SHP77 treated with DMSO at 0.1 percent for 48 hours (cell line): ENCODE measurements at places on chromosomes 3 and 15.

DNA sequence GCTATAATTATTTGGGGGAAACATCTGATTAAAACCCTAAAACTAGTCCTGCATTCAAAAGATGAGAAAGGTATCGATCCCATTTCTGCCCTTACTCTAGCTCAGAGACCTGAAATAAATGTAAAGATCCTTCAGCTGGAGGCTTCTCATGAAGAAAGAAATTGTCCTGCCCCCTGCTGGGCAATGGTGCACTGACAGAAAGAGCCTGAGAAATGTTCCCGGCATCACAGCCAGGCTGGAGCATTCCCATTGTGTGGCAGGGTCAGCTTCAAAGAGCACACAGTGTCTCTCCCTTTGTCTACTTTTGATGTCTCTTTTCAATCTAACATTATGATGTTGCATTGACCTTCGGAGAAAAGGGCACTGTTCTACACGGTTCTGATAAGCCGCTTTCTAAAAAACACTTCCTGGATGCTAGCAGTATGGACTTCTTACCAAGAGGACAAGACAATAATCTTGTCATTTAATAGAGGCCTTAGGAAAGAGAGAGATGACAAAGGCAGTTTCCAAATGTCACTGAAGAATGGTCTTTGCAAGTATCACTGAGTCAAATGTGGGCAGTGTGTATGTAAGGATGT lies 287.5 kb downstream of the MAGI1 start:
- DNase-seq: no peak

DNA sequence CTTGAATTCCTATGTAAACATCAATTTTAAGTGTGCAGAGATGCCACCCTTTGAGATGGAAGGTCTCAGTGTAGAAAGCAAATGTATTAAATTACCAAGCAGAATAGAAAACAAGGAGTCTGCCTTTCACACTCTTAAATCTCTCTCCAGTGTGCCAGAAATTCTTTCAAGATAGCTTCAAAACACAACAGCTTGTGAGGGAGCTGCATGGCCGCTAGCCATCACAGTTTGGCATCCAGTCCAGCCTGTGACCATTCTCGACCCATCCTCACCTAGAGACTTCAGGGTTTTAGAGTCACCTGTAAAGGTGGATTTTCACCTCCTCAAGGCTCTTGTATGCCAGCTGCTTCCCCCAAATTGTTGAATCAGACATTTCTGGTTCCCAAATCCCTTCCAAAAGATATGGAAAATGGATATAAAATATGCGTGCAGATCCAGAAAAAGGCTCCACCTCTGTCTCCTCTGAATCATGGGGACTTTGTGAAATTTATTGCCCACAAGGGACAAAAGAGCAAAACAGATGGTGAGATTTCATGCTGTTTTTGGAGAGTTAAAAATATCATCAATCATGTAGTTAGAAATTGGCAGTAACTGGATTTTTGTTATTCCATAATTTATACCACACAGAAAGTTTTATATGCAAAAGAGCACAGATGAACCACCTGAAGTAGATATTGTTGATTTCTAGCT lies 114.2 kb upstream of the THRB start:
- DNase-seq: no peak

DNA sequence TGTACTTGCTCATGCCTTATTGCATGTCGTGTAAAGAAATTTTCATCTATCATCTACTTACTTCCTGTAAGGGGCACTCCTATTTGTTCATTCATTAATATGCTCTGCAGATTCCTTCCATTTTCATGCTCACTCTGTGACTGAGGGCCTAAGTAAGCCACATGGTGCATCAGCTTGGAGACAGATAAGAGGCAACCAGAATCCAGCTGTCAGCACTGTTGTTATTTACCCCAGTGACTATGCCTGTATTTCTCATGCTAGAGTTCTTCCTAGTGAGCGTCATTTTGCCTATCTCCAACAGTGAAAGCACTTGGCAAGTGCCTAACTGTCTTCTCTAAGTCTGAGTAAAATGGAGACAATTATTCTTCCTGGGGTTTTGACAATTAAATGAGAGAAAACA lies 124.8 kb upstream of the ABI3BP start:
- DNase-seq: no peak

DNA sequence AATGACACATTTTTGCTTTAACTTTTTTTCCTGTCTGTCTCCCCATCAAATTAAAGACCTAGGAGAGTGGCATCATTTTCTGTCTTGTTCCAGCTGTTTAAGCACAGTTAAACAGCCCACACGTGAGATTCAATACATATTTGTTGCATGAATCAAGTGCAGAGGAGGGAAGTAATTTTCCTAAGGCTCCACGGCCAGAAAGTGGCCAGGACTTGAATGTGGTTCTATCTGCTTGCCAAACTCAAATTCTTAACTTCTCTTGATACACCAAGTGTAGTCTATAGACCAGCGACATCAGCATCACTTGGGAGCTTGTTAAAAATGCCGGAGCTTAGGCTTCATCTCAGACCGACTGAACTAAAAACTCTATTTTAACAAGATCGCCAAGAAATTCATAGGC lies 724.8 kb upstream of the CFAP20DC start:
- no peak for DNase-seq

DNA sequence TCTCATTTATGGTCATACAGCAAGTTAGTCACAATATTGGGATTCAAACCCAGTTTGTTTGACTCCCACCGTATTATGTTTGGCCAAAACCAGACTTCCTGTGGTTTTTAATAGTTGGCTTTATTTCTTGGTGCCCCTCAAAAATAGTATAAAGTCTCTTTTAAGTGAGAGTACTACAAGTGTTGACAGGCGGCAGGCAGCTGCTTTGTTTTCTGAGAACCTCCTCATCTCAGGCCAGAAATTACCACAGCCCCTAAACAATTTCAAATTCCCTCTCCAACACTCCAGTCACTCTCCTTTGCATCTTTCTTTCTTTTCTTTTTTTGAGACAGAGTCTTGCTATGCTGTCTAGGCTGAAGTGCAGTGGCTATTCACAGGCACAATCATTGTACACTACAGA lies 121.5 kb downstream of the POLR2M start:
- DNase-seq: no peak

DNA sequence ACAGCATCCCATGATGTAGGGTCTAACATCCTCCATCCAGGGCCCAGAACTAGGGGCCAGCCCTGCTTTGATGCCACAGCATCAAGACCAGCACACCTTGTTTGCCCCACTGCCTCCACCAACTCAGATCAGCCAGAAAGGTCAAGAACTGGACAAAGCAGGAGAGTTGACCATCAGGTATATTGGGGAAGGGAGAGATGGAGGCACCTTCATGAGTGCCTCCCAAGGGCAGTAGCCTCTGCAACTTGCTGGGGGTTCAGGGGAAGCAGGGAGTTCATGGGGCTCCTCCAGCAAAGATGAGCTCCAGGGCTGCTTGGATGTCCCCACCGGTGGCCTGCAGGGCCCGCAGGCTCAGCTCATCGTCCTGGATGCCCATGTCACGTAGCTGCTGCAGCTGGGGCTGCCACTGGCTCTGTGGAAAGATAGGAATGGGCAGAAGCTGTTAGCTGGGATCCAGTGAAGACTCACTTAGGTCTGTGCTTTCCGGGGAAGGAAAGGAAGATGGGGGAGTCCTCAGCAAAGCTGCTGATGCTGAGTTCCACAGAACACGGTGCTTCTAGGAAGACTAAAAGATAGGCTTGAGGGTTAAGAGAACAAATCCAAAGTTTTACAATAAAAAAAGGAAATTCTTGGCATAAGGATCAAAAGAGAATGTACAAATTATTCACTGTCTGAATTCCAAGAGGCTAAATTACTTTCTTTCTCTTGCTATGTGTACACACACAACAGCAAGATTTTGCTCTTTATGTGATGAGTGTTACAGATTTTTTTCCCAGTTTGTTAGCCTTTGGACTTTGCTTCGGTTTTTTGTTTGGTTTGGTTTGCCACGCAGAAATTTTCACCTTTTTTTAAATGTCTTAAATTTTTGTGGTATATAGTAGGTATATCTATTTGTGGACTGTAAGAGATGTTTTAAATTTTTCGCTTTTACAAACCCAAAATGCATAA lies 12.3 kb upstream of the SEMA7A start:
- no peak for DNase-seq

DNA sequence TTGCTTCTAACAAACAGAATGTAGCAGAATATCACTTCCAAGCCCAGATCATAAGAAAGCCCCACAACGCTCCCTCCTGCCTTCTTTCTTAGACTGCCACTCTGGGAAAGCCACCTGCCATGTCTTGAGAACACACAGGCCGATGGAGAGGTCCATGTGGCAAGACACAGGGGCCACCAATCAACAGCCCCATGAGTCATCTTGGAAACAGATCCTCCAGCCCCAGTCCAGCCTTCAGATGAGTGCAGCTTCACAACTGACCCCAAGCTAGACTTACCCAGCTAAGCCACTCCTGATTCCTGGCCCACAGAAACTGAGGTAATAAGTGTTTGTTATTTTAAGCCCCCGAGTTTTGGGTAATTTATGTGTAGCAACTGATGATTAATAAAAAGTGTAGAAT lies 39.7 kb downstream of the PTH1R start:
- no peak for DNase-seq

GRCh38 chr3:132726341-132726823 lies 4.2 kb upstream of the NPHP3 start:
- DNase-seq: peak; percentile 24

DNA sequence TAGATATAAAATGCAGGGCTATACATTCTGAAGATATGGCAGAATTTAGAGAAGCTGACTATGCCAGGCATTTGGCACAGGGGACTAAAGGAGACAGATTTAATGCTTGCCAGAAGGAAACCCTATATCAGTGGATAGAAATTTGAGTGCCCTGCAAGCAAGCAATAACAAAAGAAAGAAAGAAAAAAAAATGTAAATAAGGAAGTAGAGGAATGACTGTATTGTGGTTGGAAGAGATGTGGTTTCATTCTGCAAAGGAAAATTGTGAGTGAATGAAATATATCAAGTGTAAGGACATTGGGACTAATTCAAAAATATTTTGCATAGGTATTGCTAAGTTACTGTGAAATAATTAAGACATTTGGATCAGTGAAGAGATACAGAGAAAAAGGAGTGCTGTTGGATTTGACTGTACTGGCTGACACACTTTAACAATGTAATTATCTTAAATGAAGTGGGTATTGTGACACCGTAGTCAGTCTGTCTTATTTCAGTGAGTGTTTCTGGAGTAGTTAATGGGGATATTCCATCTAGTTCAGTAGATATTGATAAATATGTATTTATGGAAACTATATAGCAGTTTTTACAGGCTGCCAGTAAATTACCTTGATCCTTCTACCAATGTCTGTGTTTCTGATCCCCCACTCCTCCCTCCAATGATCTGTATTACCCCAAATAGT lies 418.2 kb downstream of the CNTN4 start:
- DNase-seq: no peak

DNA sequence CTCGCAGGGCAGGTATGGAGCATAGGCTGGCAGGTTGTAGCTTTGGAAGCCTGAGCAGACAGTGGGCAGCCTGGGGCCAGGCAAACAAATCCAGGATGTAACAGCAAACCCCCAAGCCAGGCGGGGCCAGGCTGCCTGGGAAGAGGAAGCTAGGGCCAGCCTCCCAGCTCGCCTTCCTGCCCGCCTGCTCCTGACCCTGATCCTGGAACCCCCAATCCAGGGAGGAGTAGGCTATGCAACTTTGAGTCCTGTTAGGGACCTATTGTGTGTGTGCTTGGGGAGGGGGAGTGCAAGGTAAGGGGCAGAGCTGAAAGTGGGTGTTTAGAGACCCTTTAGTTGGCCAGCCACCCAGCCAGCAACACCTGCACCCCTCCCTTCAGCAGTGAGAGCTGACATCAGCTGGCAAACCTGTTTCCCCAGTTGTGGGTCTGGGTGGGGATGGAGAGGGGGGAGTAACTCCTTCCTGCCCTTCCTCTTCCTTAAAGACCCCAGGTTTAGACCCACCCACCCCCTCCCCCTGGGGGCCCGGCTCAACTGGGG lies 2.5 kb downstream of the NBEAL2 start:
- DNase-seq: no peak

GRCh38 chr3:157354722-157355121 lies 81.9 kb upstream of the PTX3 start:
- no peak for DNase-seq

- no peak for DNase-seq
Measured at GRCh38 chr3:188775412-188775811, 396.4 kb upstream of the TPRG1 start.

- DNase-seq: no peak
Measured at GRCh38 chr3:154023148-154023547, 98.0 kb upstream of the ARHGEF26 start.

GRCh38 chr3:14423197-14423743 lies 20.9 kb downstream of the SLC6A6 start:
- DNase-seq: no peak

DNA sequence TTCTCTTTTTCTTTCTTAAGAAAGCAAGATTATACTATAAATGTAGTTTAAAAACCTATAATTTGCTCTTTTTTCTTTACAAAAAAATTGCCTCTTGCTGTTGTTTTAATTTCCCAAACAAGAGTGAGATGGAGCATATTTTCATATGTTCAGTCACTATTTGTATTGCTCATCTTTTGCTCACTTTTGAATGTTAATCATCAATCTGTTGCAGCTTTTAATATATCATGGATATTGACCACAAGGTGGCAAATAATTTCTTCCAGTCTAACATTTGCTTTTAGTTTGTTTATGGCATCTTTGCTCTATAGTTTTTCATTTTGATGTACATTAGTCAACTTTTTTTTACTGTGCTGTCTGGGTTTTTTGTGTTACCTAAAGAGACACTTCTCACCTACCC lies 112.6 kb upstream of the THRB start:
- no peak for DNase-seq

DNA sequence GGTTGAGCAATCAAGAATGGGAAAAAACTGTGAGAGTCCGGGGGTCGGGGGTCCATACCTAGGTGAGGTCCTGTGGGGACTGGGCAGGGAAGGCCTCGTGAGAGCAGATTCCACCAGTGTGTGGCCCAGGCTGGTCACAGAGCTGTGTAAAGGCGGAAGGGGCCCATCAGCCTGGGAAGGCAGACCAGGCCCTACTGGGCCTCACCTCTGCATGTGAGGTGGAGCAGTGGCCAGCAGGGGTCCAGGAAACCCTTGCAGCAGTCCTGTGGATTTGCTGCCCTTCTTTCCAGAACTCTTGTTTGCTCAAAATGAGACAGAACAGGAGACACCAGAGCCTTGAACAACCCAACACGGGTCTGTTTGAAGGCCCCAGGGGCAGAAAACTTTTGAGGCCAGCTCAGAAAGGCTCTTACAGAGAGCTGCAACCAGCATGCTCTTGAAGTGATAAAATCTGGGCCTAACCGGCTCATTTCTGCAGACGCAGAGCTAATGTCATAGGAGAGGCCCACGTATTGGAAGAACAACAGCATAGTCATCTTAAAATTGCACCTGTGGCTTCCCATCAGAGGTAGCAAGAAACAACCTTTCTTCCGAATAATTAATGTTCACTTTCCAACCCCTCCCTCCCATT lies 30.3 kb upstream of the HHATL start:
- no peak for DNase-seq

GRCh38 chr3:129313665-129314385 lies 35.2 kb downstream of the HMCES start:
- no peak for DNase-seq
